Kidney (tissue), 22 donors: ENCODE measurements at places on chromosomes 7 and 10. TPM values are rescaled to one million over a fixed set of nuclear protein-coding genes. Genes with fewer than 3 reads are reported as not detected.

SH2D4B gene
- polyA plus RNA-seq, result not detected

DNA sequence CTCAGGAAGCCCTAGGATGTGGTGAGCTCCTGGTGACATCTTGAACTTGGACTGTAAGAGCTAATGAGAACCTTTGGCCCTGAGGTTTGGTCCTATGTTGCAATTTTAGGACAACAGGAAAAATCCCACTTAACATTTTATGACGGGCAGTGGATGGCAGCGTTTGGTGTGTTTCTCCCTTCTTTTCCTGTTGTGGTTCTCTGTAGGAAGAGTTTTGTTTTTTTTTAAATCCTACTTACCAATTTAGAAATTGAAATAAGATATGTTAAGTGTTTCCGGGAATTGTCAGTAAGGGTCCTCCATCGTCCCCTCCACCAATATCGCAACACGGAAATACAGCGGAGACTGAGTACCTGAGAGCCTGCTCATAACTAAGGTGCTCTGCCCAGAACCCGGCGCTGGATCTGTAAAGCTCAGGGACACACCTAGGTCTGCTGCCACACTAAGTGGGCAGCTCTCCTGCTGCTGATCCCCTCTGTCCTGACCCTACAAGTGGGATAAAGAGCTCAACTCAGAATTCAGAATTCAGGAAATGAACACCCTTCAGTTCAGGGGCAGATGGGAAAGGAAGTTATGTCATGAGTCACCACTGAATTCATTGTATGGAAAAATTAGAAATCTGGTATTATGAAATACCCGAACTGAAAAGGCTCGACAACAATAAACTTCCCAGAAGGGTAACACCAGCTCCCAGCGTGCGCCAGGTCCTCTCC is 9.1 kb upstream of the PROSER2 start:
- H3K36me3 ChIP-seq, result no peaks in the 10 kb centered on the region
- no peak overlapping the region for H3K27ac ChIP-seq
- peaks cover 4% of the 10 kb centered on the region for H3K4me1 ChIP-seq
- DNase-seq, result no peak
- no peak overlapping the region for H3K4me3 ChIP-seq
- H3K27me3 ChIP-seq, result no peaks in the 10 kb centered on the region

SYNPO2L gene
- 0.15 TPM for polyA plus RNA-seq

DNA sequence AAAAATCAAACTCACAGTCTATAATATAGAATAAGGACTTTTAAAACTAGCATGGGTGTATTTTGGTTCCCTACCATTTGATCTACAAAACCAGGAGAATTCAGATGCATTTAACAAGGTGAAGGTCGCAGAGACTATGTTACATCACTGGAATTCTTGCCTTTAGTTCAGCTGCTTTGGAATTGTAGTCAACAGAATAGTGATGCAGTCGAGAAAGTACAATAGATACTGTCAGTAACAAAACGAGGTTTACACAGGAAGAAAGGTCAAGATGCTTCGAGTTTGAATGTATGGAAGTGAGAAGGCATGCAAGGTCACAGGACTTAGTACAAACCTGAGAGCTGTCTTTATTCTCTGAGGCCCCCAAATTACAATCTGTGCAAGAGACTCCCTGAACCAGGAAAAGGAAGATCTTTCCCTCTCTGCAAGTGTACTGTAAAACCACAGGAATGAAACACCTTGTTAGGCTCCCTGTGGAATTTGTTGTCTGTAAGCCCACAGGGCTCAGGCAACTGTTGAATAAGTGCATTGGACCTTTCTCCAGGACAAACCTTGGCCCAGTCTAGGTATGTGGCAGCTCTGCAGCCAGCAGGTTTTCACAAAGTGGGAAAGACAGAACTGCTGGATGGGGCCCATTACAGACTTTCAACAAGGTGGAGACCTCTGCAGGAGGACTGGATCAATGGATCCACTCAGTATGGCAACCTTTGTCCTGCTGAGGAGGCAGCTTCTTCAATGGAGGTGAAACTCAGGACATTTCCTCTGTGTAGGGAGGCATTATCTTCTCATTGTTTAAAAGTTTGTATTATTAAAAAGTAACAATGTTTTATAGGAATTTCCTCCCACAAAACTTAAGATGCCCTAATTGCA is 101.1 kb upstream of the GSDME start:
- peaks cover 3% of the 10 kb centered on the region for H3K36me3 ChIP-seq

TEX36 gene
- polyA plus RNA-seq, result not detected

GRCh38 chr10:129921801-129922597 is 42.1 kb downstream of the EBF3 start:
- no peak for DNase-seq
- H3K36me3 ChIP-seq, result no peaks in the 10 kb centered on the region
- no peak overlapping the region for H3K27ac ChIP-seq
- no peaks in the 10 kb centered on the region for H3K27me3 ChIP-seq
- H3K4me3 ChIP-seq, result no peak overlapping the region
- H3K4me1 ChIP-seq, result no peaks in the 10 kb centered on the region

DNA sequence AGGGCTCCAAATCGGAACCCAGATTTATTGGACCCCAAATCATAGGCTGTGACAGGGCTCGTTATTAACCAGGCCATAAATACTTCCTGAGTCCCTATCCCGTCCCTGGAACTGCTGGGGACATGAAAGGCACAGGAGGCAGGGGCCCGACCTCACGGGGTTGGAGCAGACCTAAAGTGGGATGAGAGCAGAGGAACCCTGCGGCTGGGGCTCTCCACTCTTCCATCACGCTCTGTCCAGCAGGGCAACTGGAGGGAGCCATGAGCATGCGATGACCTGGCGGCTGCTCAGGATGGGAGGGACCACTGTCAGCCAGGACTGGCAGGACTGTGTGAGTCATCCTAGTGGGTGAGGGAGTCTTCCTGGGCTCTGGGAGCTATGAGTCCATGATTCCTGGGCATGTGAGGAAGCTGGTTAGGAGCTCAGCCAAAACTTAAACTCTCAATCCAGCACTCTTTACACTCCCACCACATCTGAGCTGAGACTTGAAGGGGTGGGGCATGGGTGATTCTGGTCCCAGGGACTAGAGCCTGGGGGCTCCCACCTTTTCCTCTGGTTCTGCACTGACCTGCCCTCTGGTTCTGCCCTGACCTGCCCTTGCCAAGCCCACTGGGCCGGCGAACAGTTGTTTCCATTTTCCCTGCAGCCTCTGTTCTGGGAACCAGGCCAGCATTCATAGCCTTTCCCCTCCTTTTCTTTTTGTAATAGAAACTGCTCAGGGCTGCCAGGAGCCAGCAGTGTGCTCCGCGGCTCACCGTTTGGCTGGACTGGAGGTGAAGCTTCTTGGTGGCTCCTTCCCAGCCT is 47.1 kb downstream of the SYPL1 start:
- peaks cover 23% of the 10 kb centered on the region for H3K4me1 ChIP-seq
- H3K36me3 ChIP-seq, result no peaks in the 10 kb centered on the region
- DNase-seq, result peak; percentile 94

AS3MT gene
- 36.7 TPM for polyA plus RNA-seq

MOSPD3 gene
- 30.6 TPM for polyA plus RNA-seq

ACBD5 gene
- polyA plus RNA-seq, result 22.5 TPM

RHEB gene
- 123 TPM for polyA plus RNA-seq

DNA sequence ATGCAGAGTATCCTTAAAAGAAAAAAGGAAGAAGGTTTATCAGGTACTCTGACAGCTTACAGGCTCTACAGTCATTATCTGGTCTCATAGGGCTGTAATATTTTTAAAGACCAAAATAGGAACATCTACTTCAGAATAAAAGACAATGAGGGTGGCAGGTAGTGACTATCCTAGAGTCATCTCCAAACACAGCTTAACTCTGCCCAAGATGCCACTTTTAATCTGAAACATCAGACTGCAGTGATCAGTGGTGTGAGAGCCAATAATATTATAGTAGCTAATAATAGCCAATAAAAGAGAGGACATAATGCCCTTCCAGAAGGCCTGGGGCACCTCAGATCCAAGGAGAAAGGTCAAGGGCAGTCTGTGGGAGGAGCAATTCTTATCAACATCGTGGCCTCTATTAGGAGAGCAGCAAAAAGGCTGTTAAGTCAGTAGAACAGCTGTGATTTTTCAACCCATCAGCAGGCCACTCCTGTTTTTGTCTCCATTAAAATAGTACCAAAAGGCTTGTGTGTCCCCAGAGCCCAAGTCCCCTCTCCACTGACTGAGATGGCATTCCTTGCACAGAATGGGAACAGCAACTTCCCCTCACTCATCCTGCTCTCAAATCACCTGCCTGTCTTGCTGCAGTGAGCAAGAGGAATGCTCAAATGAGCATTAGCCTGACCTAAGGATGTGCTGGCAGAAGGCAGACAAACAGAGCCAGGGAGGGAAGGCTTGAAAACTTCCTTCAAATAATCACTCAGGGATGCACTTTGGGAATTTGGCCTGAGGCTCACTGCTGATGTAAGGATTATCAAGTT is 20.7 kb upstream of the SPOCK2 start:
- H3K4me1 ChIP-seq, result no peaks in the 10 kb centered on the region
- no peaks in the 10 kb centered on the region for H3K36me3 ChIP-seq
- no peak overlapping the region for H3K4me3 ChIP-seq
- no peak overlapping the region for H3K27ac ChIP-seq

DNA sequence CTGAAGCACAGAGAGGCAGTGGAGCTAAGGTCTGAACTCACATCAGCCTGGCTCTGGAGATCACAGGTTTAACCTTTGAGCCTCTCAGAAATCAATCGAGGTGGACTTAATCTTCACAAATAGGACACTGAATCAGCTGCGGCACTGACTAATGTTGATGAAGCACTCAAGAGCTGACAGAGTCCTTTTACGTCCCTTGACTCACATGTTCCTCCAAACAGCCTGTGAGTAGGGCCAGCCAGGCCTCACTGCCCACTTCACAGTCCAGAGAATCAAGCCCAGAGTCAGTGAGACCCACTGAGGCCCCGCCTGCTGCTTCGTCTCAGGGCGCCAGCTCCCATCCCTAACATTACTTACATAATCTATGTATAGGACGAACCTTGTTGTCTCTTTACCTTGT is 63.1 kb downstream of the TNS3 start:
- no peak overlapping the region for H3K4me3 ChIP-seq
- H3K4me1 ChIP-seq, result peaks cover 4% of the 10 kb centered on the region
- peak overlapping the region; percentile 11 for H3K27ac ChIP-seq
- peaks cover 24% of the 10 kb centered on the region for H3K36me3 ChIP-seq
- no peak for DNase-seq

GRCh38 chr10:96910488-96911395 is 78.6 kb downstream of the LCOR start:
- no peak for DNase-seq
- H3K4me3 ChIP-seq, result no peak overlapping the region
- no peak overlapping the region for H3K27ac ChIP-seq
- no peaks in the 10 kb centered on the region for H3K27me3 ChIP-seq
- H3K4me1 ChIP-seq, result no peaks in the 10 kb centered on the region

DNA sequence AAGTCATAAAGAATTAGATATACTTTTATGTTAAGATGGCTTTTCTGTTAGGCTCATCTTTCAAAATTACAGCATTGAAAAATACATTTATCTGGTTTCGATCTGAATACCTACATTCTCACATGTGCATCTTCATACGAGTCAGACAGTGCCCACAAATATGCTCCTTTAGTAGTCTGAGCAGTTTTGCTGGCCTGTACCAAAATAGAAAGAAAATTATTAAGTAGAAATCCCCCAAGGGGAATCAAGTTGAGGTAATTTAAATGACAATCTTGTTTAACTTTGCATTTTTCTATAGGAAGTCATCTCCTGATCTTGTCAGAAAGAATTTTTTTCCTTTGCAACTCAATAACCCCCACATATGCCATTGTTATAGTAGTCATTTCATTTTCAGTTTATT is 287.4 kb upstream of the SEMA3D start:
- no peaks in the 10 kb centered on the region for H3K36me3 ChIP-seq
- no peak for DNase-seq
- no peaks in the 10 kb centered on the region for H3K4me1 ChIP-seq
- no peaks in the 10 kb centered on the region for H3K27me3 ChIP-seq
- no peak overlapping the region for H3K27ac ChIP-seq

DNA sequence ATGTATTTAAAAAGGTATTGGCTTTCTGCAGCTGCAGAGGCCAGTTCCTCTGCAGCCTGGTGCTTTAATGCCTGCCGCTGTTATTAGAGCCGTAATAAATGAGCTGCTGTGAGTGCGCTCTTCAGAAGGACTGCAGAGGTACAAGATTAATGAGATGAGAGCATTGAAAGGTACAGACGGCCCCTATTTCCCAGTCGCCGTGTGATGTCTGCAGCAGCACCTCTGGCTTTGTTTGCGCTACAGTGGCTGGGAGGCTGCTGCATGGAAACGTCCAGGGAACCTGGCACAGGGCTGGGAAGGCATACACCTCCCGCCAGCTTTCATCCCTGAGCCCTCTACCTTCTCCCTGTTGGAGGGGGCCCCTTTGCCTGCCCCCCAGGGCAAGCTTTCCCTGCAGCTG is 383.8 kb upstream of the ZMIZ1 start:
- H3K4me3 ChIP-seq, result no peak overlapping the region
- H3K27ac ChIP-seq, result no peak overlapping the region
- H3K4me1 ChIP-seq, result no peaks in the 10 kb centered on the region
- no peak for DNase-seq
- no peaks in the 10 kb centered on the region for H3K36me3 ChIP-seq

- no peak for DNase-seq
- H3K4me1 ChIP-seq, result no peaks in the 10 kb centered on the region
- H3K27me3 ChIP-seq, result no peaks in the 10 kb centered on the region
- H3K36me3 ChIP-seq, result peaks cover 70% of the 10 kb centered on the region
- H3K27ac ChIP-seq, result no peak overlapping the region
These were observed 38.2 kb upstream of the PPIF start for GRCh38 chr10:79308969-79309665.

GRCh38 chr7:50268223-50268622 is 36.3 kb upstream of the IKZF1 start:
- DNase-seq, result no peak
- no peak overlapping the region for H3K4me3 ChIP-seq
- no peaks in the 10 kb centered on the region for H3K36me3 ChIP-seq
- H3K27ac ChIP-seq, result no peak overlapping the region
